ENCODE measurements at places on chromosomes 6 and 20. TPM values are rescaled to one million over a fixed set of nuclear protein-coding genes. Genes with fewer than 3 reads are reported as not detected.

DNA sequence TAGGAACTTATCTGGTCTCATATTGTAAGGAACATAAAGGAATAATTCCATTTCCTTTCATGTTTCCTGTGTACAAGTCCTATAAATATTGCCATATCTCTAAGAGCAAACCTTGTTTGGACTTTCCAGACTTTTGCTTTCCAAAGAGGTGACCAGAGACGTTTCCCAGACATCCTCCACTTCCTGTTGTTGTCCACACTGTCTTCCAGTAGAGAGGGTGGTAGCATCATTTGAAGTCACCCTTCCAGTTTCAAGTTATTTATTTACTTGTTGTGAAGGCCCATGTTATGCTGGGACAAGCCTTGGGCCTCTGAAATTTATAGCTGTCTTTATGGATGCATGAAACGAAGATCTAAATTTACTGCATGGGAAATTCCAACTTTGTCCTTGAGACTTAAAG, 10.6 kb upstream of the TGM3 start:
- H3K4me3 ChIP-seq, result no peak overlapping the region
- no peak for DNase-seq
- H3K27ac ChIP-seq, result no peak overlapping the region
- H3K36me3 ChIP-seq, result no peaks in the 10 kb centered on the region
- H3K27me3 ChIP-seq, result no peaks in the 10 kb centered on the region
- peaks cover 9% of the 10 kb centered on the region for H3K4me1 ChIP-seq

DNA sequence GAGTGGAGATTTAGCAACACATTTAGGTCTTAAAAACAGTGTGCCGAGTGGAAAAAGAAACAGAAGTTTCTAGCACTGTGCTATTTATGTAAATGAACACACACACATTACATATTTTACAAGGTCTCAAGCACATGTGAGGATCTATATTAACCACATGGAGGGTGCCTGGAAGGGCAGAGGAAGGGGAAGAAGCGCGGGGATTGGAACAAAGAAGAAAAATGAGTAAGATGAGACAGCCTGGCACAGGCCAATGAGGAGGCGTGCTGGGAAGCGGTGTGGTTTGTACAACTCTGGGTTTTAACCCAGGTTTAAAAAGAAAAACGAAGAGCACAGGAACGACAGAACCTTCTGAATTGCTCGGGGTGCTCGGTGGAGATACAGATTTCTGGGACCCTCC, 5.7 kb downstream of the KCNG1 start:
- H3K27me3 ChIP-seq, result peaks cover 97% of the 10 kb centered on the region
- H3K36me3 ChIP-seq, result no peaks in the 10 kb centered on the region
- peaks cover under 1% of the 10 kb centered on the region for H3K4me1 ChIP-seq
- DNase-seq, result no peak

SLC17A9 gene
- 0.47 TPM for total RNA-seq

DNA sequence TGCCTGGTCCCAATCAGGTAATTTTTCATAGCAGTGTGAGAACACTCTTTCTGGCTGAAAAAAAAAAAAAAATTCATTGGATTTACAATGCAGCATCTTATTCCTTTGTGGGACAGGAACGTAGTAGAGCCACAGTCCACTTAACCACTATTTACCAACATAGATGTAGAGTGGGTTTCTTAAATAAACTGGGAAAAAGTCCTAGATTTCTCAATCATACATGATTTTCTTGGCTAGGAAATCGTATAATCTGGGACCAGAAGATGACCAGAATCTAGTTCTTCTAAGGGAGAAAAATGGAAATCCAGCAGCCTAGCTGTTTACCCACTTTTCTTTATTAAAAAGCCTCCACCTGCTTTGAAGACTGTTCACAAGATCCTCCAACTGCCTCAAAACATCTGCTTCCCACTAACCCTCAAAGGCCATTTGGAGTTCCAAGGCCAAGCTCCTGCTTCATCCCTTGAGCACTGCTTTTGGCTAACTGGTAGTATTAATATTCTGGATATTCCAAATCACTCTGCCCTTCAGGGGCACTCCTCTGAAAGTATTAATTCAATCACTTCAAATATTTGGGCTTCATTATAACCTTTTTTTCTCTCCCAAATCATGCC, 70.4 kb downstream of the FYN start:
- H3K36me3 ChIP-seq, result no peaks in the 10 kb centered on the region
- no peak for DNase-seq
- no peaks in the 10 kb centered on the region for H3K27me3 ChIP-seq

DNA sequence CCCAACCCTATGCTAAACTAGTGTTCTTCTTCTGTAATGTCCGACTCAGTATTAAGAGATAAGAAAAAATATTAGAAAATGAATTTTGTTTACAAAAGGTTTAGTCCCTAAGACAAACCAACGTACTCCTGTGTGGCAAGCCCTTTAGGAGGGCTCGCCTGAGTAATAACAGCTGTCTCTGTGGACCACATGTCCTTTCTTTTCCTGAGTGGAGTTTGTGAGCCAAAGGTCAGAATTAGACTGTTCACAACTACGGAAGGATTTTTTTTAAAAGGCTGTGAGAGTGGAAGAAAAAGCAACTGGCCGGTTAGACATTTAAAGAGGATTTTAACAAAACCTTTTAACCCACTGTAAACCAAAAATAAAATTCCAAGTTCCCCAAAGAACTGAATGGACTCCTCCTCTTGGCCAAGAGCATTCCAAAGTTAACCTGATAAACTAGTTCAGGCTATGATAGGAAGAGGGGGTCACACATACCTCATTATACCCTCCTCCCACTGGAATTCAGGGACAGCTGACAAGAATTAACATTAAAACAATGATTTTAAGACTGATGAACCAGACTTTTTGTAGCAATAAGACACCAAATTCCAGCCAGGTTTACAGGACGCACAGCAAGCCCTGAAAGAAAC, 43.5 kb downstream of the FAM184A start:
- H3K36me3 ChIP-seq, result no peaks in the 10 kb centered on the region
- H3K4me1 ChIP-seq, result peaks cover 17% of the 10 kb centered on the region
- H3K4me3 ChIP-seq, result peak overlapping the region; percentile 10
- no peaks in the 10 kb centered on the region for H3K27me3 ChIP-seq
- no peak for DNase-seq

IL20RA gene
- 10.1 TPM for total RNA-seq

DNA sequence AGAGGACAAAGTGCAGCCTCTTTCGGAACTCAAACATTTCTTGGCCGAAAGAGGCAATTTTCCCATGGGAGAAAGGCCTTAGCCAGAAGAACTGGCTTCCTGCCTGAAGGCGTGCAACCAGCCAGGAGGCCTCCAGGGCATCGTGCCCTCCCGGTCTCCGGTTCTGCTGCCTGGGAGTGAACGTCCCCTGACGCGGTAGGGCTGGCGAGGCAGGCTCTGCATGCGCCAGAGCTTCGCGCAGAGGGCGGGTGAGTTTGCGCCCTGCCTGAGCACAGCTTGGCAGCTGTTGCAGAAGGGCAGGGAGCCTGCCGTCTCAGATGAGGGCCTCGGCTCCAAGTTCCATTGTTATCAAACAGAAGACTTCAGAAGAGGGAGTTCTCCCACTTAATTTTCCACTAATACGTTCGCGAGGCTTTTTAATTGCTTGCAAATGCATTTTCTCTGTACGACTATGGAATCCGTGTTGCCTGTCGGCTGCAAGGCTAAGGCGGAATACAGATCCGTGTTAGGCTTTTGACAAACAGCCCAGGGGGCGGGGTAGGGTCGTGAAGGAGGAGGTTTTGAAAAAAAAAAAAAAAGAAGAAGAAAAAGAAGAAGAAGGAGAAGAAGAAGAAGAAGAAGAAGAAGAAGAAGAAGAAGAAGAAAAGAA, 5.5 kb upstream of the TFAP2D start:
- peaks cover 97% of the 10 kb centered on the region for H3K27me3 ChIP-seq
- H3K4me1 ChIP-seq, result peaks cover 5% of the 10 kb centered on the region
- H3K36me3 ChIP-seq, result no peaks in the 10 kb centered on the region
- no peak for DNase-seq
- no peak overlapping the region for H3K4me3 ChIP-seq

GRCh38 chr20:1807394-1807793, 87.8 kb upstream of the SIRPA start:
- H3K27me3 ChIP-seq, result peaks cover 6% of the 10 kb centered on the region
- H3K4me1 ChIP-seq, result peaks cover 41% of the 10 kb centered on the region
- H3K27ac ChIP-seq, result no peak overlapping the region

CNR1 gene
- 0.66 TPM for total RNA-seq

HLA-DRA gene
- total RNA-seq, result 87.3 TPM

SLC22A3 gene
- 1.0 TPM for total RNA-seq

SLC4A11 gene
- 0.11 TPM for total RNA-seq

BIRC7 gene
- total RNA-seq, result 0.27 TPM

GRCh38 chr20:46430921-46431712, 24.7 kb upstream of the ELMO2 start:
- no peaks in the 10 kb centered on the region for H3K36me3 ChIP-seq
- no peak overlapping the region for H3K4me3 ChIP-seq
- H3K27ac ChIP-seq, result no peak overlapping the region
- no peaks in the 10 kb centered on the region for H3K4me1 ChIP-seq
- DNase-seq, result no peak
- H3K27me3 ChIP-seq, result peaks cover 99% of the 10 kb centered on the region

LY6G6C gene
- total RNA-seq, result not detected

- H3K27me3 ChIP-seq, result peaks cover 21% of the 10 kb centered on the region
- no peak overlapping the region for H3K4me3 ChIP-seq
- no peaks in the 10 kb centered on the region for H3K36me3 ChIP-seq
- H3K4me1 ChIP-seq, result peaks cover 6% of the 10 kb centered on the region
- no peak for DNase-seq
Observed at GRCh38 chr20:48463916-48464315, 363.9 kb downstream of the PREX1 start.

DNA sequence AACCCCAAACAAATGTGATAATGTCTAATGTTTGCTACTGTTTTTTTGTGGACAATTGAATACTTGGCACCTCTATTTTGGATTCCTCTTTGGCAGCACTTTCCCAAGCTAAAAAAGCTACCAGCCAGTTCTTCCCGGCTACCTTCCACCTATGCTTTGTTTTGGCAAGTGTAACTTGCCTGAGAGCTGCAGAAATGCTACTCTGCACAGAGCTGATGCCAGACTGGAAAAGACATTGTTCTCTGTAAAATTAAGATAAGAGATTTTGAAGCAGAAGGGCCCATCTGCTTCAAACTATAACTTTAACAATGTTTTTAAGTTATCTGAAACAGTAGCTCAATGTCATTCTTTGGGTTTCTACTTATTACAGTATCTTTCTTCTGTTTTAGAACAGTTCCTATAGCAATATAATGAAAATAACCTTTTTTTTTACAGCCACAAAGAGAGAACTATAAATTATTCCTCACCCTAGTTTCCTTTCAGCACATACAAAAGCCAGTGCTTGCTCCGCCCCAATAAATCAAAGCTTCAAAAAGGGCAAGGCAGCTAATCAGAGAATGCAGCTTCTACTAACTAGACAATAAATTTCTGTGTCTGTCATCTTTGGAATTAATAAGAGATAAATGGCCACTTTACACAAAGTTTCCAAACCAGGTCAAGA, 183.1 kb downstream of the UBE3D start:
- no peaks in the 10 kb centered on the region for H3K27me3 ChIP-seq
- H3K4me3 ChIP-seq, result no peak overlapping the region
- H3K36me3 ChIP-seq, result no peaks in the 10 kb centered on the region
- H3K4me1 ChIP-seq, result no peaks in the 10 kb centered on the region
- H3K27ac ChIP-seq, result no peak overlapping the region
- no peak for DNase-seq

MEP1A gene
- not detected for total RNA-seq

DNA sequence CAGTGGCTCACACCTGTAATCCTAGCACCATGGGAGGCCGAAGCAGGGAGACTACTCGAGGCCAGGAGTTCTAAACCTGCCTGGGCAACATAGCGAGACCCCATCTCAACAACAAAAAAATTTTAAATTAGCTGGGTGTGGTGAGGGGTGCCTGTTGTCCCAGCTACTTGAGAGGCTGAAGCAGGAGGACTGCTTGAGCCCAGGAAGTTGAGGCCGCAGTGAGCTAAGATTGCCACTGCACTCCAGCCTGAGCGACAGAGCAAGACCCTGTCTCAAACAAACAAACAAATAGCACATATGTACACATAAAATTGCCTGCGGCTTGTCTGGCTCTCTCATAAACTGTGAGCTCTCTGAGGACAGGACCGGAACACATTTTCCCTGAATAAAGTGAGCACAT, 106.3 kb downstream of the BANF2 start:
- H3K4me3 ChIP-seq, result peak overlapping the region; percentile 36
- peaks cover 42% of the 10 kb centered on the region for H3K4me1 ChIP-seq
- no peak for DNase-seq
- peak overlapping the region; percentile 86 for H3K27ac ChIP-seq
- H3K36me3 ChIP-seq, result no peaks in the 10 kb centered on the region

DNA sequence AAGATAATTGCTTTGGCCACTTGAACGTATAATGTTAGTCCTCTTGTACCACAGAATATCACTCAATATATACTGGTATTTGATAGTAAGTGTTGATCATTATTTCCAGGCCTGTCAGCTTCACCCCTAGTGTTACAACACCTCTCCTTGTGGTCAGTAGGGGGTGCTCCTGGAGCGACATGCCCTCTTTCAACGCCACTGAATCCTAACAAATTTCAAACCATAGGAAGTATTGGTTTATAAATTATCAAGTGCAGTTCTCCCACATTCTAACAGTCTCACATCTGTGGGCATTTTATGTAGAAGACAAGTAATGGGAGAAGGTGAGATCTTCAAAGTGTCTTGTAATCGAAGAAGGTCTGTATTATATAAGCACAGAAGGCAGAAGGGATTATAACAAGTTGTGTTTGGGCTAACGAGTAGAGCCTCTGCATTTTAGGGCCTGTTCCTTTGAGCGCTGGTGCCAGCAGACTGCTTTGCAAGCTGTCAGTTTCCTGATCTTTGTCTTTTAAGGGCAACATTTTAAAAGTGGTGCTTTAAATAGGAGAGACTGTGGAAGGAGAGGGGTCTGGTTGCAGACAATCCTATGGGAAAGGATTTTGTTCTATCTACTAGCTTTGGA, 57.1 kb upstream of the CEP162 start:
- no peak for DNase-seq
- H3K36me3 ChIP-seq, result no peaks in the 10 kb centered on the region
- no peaks in the 10 kb centered on the region for H3K27me3 ChIP-seq
- H3K27ac ChIP-seq, result no peak overlapping the region
- no peak overlapping the region for H3K4me3 ChIP-seq

- no peaks in the 10 kb centered on the region for H3K36me3 ChIP-seq
- peaks cover 6% of the 10 kb centered on the region for H3K27me3 ChIP-seq
- peak overlapping the region; percentile 71 for H3K27ac ChIP-seq
Observed at GRCh38 chr20:19275630-19276071, 63.2 kb downstream of the SLC24A3 start.

GRCh38 chr6:168016721-168017525, 19.5 kb downstream of the KIF25 start:
- no peak overlapping the region for H3K27ac ChIP-seq
- H3K4me1 ChIP-seq, result peaks cover 24% of the 10 kb centered on the region
- H3K36me3 ChIP-seq, result no peaks in the 10 kb centered on the region
- no peak for DNase-seq
- no peaks in the 10 kb centered on the region for H3K27me3 ChIP-seq

GRCh38 chr20:4563534-4563933, 158.2 kb upstream of the PRND start:
- H3K27ac ChIP-seq, result no peak overlapping the region
- H3K4me3 ChIP-seq, result no peak overlapping the region
- DNase-seq, result no peak
- H3K36me3 ChIP-seq, result no peaks in the 10 kb centered on the region
- no peaks in the 10 kb centered on the region for H3K4me1 ChIP-seq
- H3K27me3 ChIP-seq, result peaks cover 22% of the 10 kb centered on the region
